ENCODE measurements at places on chromosomes 6 and 20.

DNA sequence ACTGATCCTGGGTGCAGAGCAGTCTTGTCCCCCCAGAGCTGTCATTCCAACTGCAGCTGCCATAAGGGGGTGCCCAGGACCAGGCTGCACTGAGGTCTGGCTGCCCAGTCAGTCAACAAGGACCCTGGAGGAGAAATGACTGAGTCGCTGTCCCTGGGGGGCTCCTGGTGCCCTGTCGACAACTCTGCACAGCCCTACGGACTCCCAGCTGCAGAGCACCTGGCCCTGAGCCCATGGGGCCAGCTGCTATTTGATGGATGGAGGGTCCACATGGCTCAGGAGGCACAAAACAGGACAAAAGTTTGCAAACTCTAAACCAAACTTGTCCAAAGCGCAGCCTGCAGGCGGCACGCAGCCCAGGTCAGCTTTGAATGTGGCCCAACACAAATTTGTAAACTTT, 46.3 kb upstream of the RPS6KA2 start:
- no peak for DNase-seq

GRCh38 chr6:93523365-93523764, 104.0 kb upstream of the EPHA7 start:
- no peak for DNase-seq

- DNase-seq = no peak
These were observed 611.7 kb downstream of the UTRN start for GRCh38 chr6:144896871-144897270.

DNA sequence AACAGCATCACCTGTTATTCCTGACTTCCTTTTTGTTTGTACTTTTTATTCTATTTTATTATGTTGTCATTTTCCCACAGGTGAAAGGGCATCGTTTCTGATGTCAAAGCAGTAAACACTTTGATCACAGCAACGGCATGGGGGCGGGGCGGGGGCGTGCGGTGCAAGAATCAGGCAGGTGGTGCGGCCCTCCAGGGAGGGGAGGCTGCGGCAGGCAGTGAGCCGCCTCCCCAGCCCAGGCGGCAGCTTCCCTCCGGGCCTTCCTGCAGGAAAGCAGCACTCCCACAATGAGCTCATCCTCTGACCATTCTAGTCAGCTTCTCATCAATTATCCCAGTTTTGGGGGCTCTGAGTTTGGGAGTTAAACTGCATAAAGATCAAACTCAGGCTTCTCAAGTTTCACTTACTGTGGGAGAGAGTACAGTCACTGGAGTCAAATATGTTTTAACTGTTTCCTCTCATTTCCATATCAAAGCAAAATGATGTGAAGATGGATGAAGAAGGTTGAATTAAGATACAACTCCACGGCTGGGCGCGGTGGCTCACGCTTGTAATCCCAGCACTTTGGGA, 608.4 kb upstream of the AGPAT4 start:
- no peak for DNase-seq

DNA sequence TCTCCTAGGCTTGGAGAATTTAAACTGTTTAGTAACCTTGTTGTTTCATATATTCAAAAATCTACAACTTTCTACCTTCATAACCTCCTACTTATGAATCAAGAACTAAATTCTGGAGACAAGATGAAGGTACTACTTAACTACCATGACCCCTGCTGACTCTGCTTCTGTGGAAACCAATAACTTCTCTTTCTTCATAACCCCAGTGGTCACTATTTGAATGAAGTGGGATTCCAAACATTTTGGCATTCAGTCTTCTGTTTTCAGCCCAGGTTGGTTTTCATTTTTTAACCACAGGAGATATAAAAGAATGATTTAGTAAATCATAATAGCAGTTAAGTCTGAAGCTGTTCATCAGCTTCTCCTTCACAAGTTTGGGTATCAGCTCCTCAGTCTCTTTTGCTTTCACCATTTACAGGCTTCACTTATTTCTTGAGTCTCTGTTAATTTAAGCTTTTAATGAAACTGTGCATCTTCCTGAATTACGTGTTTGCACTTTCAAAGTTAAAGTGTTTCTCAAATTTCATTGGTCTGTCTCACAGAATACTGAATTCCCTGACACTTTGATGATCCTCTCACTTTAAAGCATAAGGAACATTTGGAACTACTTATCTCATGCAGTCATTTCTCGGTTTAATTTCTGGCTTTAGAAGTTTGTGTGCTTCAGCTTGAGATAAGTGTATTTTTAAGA, 9.5 kb downstream of the SENP6 start:
- no peak for DNase-seq

DNA sequence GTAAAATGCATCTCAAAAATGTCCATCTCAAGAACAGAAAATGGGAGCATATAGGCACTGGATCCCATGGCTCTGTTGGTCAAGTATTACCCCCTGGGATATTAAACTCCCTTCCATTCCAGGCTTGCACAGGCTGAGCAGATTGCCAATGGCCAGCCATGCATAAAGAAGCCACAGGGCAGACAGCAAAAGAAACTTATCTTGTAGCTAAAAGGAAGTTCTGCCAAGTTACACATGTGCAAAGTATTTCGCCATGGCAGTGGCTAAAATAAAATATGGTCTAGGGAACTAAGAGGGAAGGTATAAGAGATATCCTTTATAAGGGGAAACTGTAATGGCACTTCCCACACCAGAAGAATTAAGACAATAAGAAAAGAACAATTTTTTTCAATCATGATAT, 415.6 kb upstream of the BTBD3 start:
- no peak for DNase-seq

GRCh38 chr20:62426699-62427131, 624 bp downstream of the RBBP8NL start:
- no peak for DNase-seq
